ENCODE measurements at places on chromosomes 3 and 15.
A peak's percentile ranks its signal among the peaks of the same experiment; 100 is the strongest.

DNA sequence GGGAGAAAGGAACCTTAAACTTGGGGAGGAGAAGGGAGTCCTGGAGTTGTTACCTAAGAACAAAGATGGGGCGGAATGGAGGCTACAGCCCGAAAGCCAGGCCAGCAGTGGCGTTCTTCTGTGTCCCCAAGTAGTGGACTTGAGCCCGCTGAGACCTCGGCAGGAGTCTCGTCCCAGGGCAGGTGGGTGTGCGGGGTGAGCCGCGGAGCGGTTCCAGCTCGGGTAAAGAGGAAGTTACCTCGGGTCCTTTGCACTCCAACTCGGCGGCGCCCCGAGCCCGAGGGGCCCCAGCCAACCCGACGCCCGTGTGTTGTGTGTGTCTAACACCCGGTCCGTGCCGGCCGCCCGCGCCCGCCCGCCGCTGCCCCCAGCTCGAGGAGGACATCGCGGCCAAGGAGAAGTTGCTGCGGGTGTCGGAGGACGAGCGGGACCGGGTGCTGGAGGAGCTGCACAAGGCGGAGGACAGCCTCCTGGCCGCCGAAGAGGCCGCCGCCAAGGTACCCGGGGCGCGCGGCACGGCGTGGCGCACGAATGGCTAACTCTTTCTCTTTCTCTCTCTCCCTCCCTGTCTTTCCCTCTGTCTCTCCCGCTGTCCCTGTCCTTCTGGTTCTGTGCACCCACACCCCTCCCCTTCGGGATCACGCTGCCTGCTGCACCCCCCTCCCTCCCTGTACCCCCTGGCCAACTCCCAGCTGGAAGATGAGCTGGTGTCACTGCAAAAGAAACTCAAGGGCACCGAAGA lies 959 bp downstream of the TPM1 start:
- no peaks in the 10 kb centered on the region for H3K27me3 ChIP-seq
- peaks cover 12% of the 10 kb centered on the region for H3K4me1 ChIP-seq
- no peak overlapping the region for H3K27ac ChIP-seq
- peaks cover 52% of the 10 kb centered on the region for H3K36me3 ChIP-seq
- H3K4me3 ChIP-seq: peak overlapping the region; percentile 97
- DNase-seq: no peak

DNA sequence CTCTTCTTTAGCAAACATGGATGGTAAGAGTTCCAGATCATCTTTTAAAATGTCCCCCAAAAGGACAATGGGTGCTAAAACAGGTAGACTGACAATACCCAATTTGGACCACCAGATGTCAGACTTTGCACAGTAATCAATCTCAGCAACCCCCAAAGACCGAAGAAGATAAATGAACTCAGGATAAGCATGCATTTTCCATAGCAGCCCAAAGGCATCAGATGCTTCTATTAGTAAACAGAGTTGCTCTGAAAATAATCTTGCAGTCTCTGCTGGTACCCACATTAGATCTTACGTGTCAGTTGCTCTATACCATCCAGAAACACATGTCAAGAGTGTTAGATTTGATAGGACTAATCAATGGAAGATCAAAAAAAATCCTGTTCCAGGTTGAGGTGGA lies 20.6 kb downstream of the MYH15 start:
- H3K27ac ChIP-seq: no peak overlapping the region
- no peaks in the 10 kb centered on the region for H3K4me1 ChIP-seq

- no peak for DNase-seq
- H3K4me3 ChIP-seq: no peak overlapping the region
- no peaks in the 10 kb centered on the region for H3K4me1 ChIP-seq
- H3K36me3 ChIP-seq: no peaks in the 10 kb centered on the region
- H3K27ac ChIP-seq: no peak overlapping the region
These were observed 279.9 kb upstream of the UMPS start for GRCh38 chr3:124450366-124450765.

DNA sequence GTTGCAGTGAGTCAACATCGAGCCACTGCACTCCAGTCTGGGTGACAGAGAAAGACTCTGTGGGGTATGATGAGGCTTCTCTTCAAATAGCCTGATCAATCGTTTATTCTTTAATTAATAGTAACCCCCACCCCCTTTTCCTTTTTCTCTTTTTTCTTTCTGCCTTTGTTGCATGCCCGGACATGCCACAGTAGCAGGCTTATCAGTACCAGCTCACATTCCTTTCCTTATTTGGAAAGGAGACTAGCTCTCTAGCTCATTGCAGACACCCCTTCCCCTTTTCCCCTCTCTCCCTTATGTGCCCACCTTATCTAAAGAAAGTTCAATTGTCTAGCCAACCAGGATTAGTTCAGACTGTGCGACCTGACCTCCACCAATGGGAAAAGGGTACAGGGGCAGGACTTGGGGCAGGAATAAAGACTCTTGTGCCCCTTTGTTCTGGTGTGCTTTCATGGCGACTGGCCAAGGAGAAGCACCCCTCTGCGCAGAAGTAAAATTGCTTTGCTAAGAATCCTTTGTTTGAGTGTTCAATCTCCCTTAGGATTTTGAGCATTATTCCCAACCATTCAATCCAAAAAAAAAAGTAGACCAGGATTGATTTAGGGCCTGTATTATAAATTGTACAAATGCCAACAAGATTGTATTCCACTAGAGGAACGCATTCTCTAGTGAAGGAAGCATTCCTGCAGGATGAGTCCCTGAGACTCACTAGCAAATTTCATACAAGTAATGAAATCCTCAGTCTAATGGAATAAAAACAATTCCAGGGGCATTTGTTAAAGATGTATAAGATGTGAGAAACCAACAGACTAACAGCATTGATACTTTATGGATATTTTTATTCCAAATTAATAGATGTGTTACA lies 95.8 kb upstream of the SNRPN start:
- H3K27me3 ChIP-seq: no peaks in the 10 kb centered on the region
- peak; percentile 76 for DNase-seq
- H3K27ac ChIP-seq: peak overlapping the region; percentile 91
- no peaks in the 10 kb centered on the region for H3K4me1 ChIP-seq
- peaks cover 5% of the 10 kb centered on the region for H3K36me3 ChIP-seq
